Fibroblast of skin of right biceps (primary cell): ENCODE measurements at places on chromosomes 2 and 18.

GRCh38 chr18:32252141-32252860 is 62.5 kb downstream of the MEP1B start:
- no peak for DNase-seq

DNA sequence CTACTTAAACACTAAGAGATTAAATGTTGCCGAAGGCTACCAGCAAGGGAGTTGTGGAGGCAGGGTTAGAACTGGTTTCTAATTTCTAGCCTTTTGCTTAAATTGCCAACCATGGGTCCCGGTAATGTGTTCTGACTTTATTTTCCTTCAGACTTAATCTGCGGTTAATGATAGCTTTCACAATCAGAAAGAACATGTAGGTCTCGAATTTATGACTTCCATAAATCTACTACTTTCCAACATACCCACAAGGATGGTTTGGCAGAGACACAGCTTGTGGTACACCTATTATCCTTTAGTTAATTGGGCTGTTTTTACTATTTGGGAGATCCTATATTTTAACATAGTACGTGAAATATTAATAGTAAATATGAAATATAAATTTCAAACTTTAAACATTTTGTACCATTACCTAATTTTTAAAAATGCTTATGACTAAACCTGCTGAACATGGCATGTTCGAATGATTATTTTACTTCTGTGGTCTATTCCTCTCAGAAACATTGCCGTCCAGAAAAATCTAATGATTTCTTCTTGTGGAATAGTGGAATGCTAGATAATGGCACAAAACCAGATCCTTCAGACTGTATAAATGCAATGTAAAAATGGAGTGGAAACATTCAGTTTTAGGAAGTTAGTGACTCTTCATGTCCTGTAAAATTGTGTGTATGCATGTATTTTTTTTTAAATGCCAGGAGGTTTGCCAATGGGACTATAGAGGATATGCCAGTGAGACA is 41.3 kb downstream of the PARD3B start:
- no peak for DNase-seq

DNA sequence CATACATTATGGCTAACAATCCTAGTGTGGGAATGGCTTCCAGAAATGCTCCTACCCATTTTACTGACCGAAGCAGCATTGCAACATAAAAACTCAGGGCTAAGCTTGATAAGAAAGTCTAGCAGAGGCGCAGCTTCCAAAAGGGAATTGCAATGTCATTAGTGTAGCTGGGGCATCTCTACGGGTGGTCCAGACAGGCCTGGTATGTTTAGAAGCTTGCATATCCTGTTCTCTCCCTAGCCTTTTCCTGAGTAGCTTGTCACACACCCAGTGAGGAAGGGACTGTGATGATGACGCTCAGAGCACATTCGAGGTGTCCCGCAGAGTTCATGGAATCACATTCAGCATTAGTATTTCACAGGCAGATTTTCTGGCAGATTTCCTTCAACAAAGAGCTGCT is 38.0 kb upstream of the COL5A2 start:
- peak; percentile 92 for DNase-seq

DNA sequence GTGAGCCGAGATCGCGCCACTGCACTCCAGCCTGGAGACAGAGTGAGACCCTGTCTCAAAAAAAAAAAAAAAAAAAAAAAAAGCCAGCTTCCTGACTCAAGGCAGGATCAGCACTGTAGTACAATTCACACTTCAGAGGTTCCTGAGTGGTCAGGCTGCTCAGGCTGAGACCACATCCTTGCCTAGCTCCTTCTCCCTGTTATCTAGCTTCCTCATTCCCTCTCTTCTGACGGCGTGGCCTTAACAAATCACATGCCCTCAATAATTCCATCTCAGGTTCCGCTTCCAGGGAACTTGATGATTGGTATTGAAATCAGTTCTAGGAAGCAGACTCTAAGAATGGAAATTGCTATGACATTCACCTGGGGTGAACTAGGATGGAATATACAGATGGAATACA is 29.8 kb upstream of the KDM3A start:
- DNase-seq, result no peak

GRCh38 chr2:241894056-241894641 is 24.6 kb downstream of the RTP5 start:
- no peak for DNase-seq

DNA sequence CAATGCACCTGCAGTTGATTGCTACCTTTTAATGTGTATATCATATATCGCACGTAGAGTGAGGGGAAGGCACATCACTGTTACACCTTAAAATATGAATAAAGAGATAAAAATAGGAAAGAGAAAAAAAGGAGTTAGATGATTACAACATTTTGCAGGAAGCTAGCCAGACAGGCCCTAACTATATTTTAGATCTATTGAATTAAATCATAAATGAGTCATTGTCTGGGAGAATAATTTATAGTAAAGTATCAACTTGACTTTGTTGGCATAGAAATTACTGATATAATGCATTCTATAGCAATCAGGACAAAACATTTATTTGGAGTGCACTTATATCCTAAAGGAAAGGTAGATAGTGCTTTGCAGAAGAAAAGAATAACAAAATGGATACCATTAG is 384.9 kb upstream of the NXPH2 start:
- peak; percentile 6 for DNase-seq

DNA sequence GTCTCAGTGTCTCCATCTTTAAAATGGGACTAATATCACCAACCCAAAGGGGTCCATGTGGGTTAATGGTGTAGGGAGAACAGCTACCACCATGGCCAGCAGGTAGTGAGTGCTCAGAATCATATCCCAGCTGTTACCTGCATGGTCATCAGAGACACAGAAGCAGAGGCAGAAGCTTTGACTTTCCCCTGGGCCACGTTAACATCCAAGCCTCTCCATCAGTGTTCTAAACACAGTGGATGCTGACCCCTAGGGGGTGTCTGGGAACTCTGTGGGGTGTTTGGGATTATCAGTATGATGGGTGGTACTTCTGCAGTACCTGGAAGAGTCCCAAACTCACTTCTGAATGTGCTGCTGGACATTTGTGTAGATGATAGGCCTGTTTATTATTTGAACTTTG is 93.6 kb downstream of the GYPC start:
- peak; percentile 5 for DNase-seq

- no peak for DNase-seq
These were observed 301.2 kb downstream of the AGPS start for GRCh38 chr2:177693658-177694339.

GRCh38 chr2:128867311-128867710 is 548.6 kb upstream of the HS6ST1 start:
- no peak for DNase-seq

GRCh38 chr2:190682168-190682567 is 33.3 kb downstream of the NAB1 start:
- peak; percentile 61 for DNase-seq

DNA sequence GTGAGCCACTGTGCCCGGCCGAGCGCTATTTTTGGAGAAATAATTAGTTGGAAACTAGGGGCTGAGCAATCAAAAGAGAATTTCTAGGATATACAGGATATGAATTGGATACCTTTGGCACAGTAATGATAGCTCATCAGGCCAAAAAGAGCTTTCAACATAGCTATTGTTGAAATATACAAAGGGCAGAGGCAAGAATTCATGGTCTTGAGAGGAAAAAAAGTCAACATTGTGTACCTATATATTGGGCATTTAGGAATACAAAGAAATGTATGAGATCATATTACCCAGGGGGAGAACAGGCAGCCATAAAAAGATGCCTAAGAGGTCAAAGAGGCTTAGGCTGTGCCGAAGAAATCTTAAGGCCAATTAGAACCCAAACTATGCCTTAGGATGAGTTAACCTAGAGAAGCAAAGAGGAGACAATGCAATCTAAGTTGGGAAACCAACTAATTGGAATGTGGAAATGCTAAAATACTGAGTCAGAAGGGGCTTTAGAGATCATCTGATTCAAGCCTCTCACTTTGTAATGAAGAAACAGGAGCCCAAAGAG is 99.0 kb downstream of the RBBP8 start:
- peak; percentile 92 for DNase-seq

DNA sequence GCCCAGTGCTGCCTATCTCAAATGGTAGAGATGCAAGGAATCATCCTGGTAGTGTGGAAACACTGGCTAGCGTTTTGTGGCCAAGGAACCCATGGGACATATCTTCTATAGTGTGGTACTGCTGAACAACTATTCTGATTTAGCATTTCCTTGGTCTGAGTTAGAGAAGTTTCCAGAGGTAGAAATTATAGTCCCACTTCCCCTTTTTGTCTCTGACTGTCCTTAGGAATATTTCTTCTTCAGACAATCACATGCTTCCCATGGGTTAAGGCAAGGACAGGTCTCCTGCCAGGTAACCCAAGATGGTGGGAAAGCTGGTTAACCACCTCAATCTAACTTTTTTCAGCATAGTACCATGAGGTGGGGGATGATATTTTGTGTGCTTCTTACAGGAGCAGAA is 729.5 kb upstream of the LRRTM4 start:
- DNase-seq, result no peak

DNA sequence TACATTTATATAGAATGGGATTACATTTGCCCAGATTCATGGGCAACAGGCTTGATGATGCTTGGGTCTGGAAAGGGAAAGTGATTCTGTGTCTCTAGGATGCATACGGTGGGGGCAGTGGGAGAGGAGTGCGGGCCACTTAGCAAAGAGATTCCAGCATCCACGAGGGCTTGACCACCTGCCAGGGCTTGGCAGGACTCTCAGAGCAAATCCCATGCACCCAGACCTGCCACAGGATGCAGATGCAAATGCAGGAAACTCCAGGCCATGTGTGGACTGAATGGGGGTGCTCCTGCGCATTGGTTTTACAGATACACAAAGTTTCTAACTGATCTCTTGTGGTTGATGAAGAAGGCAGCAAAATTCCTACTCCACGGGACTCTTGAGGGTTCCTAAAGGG is 334.7 kb downstream of the CYRIA start:
- no peak for DNase-seq

DNA sequence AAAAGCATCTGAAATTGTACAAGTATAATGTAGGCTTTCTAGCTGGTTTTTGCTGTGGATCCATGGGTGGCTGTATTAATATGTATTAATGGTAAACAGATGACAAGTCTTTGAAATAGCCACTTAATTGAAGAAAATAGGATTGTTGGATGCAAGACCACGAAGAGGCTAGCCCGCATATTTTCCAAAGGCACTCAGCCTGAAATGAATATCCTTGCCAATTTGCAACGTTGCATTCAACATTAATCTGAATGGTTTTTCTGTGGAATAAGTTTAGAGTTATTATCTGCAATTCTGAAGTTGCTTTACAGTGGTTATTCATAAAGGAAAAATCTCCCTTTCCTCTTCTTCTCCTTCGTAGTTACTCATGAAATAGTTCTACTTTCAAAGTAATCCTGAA is 86.2 kb upstream of the SPATS2L start:
- DNase-seq, result peak; percentile 33

- DNase-seq, result no peak
These were observed 58.7 kb upstream of the DDX18 start for GRCh38 chr2:117755768-117756167.

DNA sequence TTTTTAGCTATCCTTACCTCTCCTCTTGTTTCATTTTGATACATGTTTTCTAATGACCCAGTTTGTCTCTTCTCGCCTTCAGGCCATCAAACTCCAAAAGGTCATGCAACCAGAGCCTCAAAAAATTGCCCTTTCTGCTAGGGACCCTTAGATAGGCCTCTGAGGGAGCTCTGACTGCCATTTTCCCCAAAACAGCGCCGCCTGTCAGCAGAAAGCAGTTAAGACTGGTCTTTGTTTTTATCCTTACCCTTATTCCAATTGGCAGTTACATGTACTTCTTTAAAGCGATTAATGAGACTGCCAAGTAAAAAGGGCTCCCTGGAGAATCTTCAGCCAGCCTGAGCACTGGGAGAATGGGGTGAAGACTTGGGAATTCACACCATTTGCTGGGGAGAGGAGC is 55.1 kb upstream of the RIT2 start:
- DNase-seq, result no peak

GRCh38 chr2:43307973-43308372 is 81.6 kb upstream of the ZFP36L2 start:
- DNase-seq, result no peak

GRCh38 chr2:217008794-217009193 is 148.9 kb upstream of the TNP1 start:
- DNase-seq, result no peak

DNA sequence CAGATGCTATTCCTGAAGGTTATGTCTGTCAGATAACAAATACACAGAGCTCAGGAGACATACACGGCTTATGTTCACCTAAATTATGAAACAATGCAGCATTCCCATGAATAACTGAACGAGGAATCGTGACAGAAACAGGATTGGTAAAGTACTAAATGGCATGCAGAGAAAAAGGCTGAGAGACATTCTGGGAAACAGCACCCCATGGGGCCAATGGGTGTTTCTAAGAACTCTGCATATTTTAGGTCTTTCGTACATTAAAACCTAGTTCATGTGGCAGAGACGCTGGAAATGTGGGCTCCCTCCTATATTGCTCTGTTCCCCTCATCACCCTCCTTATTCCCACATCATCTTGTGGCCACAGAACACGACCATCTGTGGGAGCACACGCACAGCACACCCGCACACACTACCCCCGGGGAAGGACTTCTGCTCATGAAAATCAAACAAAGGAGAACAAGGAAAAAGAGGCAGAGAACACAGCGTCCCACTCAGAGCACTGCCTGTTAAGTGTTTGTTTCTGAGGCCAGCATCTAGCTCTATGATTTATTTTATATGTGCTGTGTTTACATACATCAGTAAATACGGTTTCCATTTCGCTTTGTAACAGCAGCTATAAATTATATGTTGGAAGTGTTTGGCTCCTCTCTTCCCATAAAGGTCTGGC is 143.6 kb downstream of the AFF3 start:
- peak; percentile 31 for DNase-seq

DNA sequence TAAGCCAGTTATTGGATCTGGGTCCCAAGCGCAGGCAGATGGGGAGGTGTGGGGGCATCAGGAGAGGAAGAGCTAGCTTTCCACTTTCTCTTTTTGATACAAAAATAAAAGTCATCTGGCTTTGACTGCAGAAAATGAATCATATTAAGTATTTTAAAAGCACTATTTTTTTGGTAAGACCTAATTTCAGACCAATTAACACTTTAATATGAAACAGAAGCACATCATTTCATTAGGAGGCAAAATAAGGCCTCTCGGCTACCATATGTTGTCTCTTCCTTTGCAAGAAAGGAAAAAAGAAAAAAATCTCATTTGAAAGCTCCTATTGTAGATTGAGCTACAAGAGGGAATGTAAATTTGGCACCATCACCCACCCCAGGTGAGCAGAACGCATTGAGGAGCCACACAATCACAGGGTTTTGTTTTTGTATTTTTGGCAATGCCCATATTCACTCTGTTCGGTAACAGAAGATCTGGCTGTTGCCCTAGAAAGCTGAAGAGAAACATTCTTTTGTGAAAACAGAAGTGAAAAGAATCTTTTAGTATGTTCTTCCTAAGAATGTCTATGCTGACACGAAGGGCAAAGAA is 390.7 kb upstream of the ETAA1 start:
- DNase-seq, result no peak
